ENCODE measurements at places on chromosomes 2 and 18.
A peak's percentile ranks its signal among the peaks of the same experiment; 100 is the strongest.

- no peak for DNase-seq
Measured at GRCh38 chr2:228700638-228701037, 519.2 kb upstream of the SPHKAP start.

GRCh38 chr2:54332386-54332785 lies 76.4 kb upstream of the TSPYL6 start:
- no peak for DNase-seq

DNA sequence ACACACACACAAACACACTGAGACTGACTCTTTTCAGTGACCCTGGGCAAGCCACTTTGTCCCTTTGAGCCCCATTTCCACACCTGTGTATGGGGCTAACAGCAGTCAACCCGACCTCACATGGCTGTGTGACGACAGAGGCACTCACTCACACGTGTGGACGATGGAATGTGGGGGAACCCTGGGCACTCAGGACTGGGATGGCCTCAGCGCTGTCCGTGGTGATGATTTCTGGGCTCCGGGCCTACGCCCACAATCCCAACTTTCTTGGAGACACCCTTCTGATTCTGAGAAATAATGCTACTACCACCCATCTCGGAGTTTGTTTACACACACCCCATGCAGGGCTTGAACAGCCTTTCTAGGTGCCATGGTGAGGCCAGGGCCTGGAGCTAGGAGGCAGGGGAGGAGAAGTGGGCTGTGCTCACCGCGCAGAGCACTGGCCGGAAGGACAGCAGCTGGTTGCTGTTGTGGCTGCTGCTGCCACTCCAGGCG lies 1.5 kb downstream of the CRYBA2 start:
- DNase-seq = no peak

DNA sequence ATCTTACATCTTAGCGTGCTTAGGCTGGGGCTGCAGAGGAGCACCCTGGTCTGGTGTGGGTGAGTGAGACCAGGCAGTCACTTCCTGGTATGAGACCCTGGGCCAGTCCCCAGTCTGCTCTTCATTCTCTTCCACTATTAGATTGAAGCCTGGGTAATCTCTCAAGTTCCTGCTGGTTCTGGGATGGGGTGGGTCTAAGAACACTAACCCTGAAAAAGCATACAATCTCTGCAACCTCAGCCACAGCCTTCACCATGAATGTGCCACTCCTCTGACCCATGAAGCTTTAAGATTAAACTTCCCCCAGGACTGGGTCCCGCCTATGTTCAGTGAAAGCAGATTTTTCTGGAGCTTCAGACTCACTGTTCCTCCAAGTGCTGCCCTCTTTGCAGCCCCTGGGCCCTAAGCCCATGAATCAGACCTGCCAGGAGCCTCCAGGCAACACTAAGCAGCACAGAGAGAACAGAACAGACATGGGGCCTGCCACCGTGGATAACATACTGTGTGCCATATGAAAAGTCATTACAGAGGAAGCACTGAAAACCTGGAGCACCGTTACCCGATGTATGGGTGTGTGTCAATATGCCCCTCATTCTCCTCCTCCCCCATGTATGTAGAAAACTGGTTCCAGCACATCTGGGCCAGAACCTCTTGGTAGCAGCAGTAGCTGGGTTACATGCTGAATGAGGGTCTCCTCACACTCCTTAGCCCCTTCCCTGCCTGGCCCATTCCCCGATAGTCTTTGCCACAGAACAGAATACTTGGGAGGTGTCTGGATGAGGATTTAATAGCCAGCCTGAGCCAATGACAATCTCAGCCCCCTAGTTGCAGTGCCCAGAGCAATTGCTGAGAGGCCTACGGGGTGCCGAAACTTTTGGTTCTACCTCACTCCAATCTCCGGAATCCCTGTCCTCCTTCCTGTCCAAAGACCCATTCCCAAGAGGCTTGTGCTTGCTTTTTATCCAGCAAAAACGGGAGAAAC lies 2.7 kb upstream of the SIX2 start:
- no peak for DNase-seq

GRCh38 chr18:47420130-47420529 lies 168.7 kb upstream of the SKOR2 start:
- DNase-seq = no peak

- DNase-seq = no peak
Measured at GRCh38 chr2:125581557-125581956, 1074.4 kb upstream of the GYPC start.

- no peak for DNase-seq
Measured at GRCh38 chr18:32767400-32767799, 5.4 kb downstream of the KLHL14 start.

DNA sequence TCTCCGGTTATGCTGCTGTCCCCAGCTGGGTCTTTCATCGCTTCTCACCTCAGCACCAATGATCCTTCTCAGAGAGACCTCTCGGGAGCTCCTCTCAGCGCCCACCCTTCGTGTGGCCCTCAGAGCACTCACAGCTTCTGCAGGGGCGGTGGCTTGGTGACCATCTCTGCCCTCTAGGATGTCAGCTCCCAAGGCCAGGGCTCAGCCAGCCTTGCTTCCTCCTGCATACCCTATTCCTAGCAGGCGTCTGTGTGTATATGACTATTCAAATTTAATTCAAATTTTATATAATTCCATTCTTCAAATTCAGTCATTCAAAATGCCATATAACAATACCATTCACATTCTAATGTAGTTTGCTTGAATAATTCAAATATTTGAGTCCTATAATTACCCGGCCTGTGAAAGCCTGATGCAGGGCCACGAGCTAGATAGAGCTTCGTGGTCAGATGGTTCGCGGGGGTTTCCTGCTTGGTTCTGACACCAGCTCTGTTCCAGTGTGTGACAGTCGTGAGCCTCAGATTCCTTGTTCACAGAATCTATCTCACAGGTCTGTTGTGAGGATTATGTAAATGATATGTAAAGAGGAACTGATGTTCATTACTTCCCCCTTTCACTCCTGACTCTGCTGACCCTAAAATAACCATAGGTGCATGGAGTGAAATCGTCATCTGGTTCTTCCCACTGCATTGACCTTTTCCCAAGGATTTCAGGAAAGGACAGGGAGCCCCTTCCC lies 94.0 kb upstream of the CNGA3 start:
- DNase-seq = no peak

DNA sequence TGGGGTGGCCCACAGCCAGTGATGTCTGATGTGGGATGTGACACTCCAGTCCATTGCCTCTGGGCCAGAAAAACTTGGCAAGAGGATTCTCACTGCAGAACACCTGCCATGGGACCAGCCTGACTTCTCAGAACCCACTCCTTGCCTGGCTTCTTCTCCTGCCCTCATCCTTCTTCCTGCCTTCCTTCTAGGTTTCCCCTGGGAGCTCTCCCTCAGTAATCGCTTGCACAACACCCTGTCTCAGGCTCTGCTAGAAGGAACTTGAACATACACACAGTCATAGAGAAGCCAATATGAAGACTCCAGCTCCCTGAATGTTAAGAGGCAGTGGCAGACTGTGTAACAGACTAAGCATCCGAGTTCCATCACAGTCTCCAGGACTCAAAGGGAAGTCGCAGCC lies 4.3 kb upstream of the COL6A3 start:
- DNase-seq = no peak

GRCh38 chr18:76357174-76357573 lies 137.9 kb downstream of the ZNF516 start:
- no peak for DNase-seq

DNA sequence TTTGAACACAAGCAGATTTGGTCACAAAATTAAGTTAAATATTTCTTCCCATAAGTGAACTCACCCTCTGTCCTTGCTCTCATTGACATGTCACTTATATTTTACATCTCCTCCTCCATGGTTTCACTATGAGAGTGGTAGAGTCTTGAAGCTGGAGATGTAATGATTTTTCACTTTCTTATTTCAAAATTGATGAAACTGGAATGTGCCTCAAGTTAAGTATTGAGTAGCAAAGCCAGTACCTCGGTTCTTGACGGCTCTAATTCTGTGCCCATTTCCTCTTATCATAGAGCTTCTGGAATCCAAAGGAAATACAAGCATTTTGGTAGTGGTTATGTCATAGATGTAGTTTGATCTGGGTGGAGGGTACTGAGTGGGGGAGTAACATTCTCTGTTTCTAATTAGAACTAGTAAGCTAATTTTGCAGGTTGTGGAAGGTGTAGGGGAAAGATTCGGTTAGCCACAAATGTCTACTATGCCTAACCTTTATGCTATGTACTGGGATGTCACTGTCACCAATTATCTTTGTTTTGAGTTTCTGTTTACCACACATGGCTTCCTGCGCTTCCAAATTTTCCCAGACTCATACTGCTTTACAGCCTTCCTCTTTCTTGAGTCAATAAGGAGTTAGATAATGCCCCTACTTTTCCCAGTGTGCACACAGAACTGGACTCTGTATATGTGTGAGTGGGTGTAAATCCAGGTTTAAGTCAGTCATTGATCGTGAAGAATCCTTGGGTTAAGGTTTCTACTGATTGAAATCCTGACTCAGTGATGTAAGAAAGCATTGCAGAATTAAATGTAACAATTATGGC lies 96.8 kb downstream of the DIS3L2 start:
- DNase-seq = no peak

DNA sequence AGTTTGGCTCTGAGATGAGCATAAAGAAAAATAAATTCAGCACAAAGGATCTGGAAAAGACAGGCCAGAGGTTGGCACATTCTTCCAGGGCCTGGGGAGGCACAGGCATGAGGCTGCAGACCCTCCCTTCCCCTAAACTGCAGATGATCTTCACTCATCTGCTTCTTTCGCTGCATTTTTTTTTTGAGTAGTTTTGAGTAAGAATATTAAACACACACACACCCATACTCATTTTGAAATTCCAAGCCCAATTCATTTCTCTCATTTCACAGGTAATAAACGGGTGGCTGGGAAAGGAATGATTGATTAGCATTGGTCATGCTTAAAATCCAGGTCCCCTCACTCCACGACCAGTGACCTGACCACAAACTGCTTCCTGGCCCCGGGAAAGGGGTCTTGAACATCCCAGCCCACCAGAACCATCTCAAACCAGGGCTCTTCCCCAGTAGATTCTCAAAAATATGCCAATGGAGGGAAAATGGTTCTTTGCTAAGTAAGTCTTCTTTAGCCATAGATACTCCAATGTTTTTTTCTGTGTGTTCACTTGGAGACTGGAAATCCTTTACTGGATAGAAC lies 219.6 kb downstream of the ANAPC1 start:
- no peak for DNase-seq

GRCh38 chr2:133500917-133501316 lies 67.3 kb downstream of the NCKAP5 start:
- DNase-seq = no peak

- DNase-seq = peak; percentile 46
Measured at GRCh38 chr2:127049927-127050802, 56.8 kb downstream of the BIN1 start.

DNA sequence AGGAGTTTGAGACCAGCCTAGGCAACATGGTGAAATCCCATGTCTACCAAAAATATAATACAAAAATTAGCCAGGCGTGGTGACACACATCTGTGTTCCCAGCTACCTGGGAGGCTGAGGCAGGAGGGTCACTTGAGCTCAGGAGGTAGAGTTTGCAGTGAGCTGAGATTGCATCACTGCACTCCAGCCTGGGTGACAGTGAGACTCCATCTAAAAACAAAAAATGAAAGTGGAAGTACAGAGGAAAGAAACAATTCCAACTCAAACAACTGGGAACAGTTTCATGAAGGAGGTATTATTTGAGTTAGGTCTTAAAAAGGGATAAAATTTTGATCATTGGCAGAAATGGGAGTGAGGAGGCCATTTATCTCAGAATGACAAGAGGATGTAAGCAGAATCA lies 6.3 kb upstream of the RAB1A start:
- DNase-seq = no peak

DNA sequence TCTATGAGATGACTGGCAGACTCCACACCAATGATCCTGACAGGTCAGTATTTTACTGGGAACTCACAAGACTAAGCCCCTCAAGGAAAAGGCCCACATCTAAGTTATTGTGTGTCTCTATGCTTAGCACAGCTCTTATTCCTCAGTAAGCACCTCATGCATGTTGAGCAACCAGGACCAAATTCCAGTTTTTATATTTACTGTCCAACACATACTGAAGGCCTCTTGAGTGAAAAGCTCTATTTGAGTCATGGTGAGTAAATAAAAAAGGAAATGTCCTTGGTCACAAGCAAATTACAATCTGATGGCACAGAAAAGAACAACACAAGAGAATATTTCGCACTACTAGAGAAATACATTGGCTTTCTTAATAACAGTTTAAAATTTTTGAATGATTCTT lies 87.9 kb upstream of the ETAA1 start:
- no peak for DNase-seq

- DNase-seq = no peak
Measured at GRCh38 chr18:38941711-38942561, 1376.3 kb upstream of the CELF4 start.

DNA sequence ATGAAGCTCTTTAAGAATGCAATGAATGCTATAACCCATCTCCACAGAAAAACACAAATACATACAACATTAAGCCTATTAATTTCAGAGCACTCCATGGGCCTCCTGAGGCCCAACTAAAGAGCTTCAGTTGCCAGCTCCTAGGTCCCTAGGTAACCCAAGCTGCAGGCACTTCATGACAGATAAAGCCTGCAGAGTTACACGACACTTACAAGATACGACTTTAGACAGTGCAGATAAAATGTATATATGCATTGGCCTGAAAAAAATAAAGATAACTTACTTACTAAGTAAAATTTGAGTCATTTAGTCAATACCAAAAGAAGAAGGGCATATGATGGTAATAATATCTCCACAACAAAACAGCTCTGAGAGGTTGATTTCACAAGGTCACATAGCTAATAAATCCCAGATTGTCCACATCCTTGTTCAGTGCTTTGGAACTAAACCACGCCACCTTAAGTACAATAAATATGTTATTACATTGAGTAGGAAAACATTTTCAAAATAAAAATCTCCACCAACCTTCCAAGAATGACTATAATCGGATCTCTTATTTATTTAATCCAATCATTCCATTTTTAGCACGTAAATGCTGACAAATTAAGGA lies 3.4 kb downstream of the MAP4K3 start:
- no peak for DNase-seq

All from activated CD4-positive, CD25-positive, alpha-beta regulatory T cell (primary cell).